ENCODE measurements at places on chromosomes 12 and 14. TPM values are rescaled to one million over a fixed set of nuclear protein-coding genes. Genes with fewer than 3 reads are reported as not detected.

NUBPL gene
- 9.6 TPM for polyA plus RNA-seq

CAND1 gene
- 12.9 TPM for polyA plus RNA-seq

CFAP54 gene
- 0.16 TPM for polyA plus RNA-seq

KSR2 gene
- polyA plus RNA-seq, result 0.02 TPM

CLEC4A gene
- polyA plus RNA-seq, result 0.75 TPM
